ENCODE measurements at places on chromosomes 1 and 21.

- peak; percentile 69 for DNase-seq
These were observed at the start of gene CD101 for GRCh38 chr1:117001254-117001927. CD101 (plus strand) TSS chr1:117001760; CDS start chr1:117001818, 58 bp downstream.

- no peak for DNase-seq
These were observed 17.2 kb upstream of the MEF2D start for GRCh38 chr1:156517748-156518147.

DNA sequence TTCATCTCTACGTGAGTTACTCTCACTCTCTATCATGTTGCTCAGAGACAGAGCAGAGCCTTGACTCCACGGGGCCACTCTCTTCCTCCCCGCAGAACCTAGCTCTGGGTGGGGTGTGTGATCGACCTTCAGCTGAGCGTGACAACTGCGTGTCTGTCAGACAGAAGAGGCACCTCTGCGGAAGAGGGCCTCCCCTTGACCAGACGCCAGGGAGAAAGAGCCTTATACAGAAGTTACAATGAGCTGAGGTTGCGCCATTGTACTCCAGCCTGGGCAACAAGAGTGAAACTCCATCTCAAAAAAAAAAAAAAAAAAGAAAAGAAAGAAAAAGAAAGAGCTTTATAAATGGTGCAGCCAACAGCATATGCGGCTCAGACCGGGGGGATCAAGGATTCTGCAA lies 22.9 kb downstream of the SYT2 start:
- DNase-seq, result no peak

- DNase-seq, result peak; percentile 61
These were observed at the start of gene CHD5 for GRCh38 chr1:6180268-6180706. CHD5 (minus strand) TSS chr1:6180321; CDS start chr1:6180023, 298 bp downstream.

- no peak for DNase-seq
These were observed 12.3 kb downstream of the RAB4A start for GRCh38 chr1:229283183-229283611.

- DNase-seq, result no peak
These were observed 182.7 kb downstream of the GRIK3 start for GRCh38 chr1:36851595-36851994.

DNA sequence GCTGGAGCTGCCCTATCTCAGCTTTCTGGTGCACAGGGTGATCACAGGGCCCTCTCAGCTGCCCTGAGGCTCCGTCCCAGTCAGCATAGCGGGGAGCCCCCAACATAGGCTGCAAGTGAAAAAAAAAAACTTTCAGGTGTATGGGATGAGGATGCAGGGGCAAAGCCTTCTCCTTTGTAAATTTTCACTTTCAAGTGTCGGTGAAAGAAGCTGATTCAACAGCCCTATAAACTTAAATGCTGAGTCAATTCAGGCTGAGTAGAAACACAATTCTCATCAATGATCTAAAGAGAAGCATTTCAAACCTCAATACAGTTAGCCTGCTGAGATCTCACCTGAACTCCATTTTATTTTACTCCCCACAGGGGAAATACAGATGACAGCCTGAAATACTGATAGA lies 171.2 kb downstream of the SEC16B start:
- DNase-seq, result no peak

DNA sequence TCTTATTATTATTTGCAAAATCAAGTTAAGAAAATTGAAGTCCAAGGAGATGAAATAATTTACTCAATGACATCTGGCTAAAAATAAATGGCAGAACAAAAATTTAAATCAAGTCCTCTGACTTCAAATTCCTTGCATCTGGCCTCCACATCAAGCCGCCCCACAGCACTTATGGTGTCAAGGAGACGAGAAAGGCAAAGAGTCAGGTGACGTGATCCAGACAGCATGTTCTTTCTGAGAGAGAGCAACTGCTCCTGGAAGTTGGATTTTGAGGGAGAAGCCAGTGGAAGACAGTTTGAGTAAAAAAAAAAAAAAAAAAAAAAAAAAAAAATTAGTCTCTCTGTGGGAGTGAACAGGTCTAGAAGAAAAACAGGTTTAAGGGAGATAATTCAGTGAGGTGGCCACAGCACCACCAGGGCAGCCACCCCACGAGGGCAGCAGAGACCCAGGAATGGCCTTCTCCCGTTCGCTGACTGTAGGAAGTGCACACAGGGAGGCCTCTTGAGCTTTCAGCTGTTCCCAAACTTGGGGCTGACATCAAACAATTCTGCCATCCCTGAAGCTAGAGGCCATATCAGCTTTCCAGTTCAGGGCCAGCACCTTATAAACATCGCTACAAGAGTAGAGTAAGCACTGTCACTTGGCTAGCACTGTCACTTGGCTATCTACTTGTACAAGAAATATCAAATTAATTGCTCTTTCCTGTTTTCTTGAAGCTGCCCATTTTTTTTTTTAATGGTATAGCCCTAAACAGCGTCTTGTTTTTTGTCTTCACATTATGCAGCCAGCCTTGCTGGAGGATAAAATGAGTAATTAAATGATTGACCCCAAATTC lies 7.8 kb downstream of the C1orf162 start:
- peak; percentile 69 for DNase-seq

GRCh38 chr21:44420416-44421205 lies 34.7 kb upstream of the LRRC3 start:
- no peak for DNase-seq

- no peak for DNase-seq
These were observed 16.8 kb downstream of the DHX9 start for GRCh38 chr1:182855911-182856310.

DNA sequence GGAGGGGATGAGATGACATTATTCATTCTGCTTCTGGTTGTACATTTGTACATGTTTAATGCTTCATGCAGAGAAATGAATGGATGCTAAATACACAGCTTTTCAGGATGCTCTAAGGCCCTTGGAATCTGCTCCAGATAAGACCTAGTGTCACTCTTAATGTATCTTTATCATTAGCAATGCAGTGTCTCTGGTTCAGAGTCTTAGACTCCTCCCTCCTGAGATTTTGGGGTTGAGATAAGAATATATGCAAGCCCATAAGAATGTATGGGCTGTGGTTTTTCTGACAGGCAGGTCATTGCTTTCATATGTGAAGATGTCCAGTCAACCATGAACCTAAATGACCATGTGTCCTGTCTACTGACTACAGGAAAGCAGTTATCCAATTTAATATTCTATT lies 415.5 kb downstream of the RPS6KC1 start:
- no peak for DNase-seq

All from GM20000 (cell line).